Muscle of leg (tissue), 16 donors: ENCODE measurements at places on chromosomes 4 and X. TPM values are rescaled to one million over a fixed set of nuclear protein-coding genes. Genes with fewer than 3 reads are reported as not detected.

Gene TNMD
- 713 TPM for total RNA-seq

Gene NPY5R
- 0.13 TPM for total RNA-seq

DNA sequence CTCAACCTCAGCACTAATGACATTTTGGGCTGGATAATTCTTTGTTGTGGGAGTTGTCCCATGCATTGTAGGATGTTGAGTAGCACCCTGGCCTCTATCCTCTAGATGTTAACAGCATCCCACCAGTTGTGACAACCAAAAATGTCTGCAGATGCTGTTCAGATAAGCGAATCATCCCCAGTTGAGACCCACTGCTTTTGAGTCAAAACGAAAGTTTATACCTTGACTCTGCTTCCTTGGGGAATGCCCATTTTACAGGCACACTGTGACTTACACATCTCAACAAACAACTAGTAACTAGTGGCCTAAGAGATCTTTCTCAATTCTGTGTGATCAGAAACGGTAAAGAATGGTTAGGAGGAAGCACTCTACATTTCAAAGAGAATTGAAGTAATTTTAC, 37.0 kb downstream of the SEPSECS start:
- DNase-seq: no peak

DNA sequence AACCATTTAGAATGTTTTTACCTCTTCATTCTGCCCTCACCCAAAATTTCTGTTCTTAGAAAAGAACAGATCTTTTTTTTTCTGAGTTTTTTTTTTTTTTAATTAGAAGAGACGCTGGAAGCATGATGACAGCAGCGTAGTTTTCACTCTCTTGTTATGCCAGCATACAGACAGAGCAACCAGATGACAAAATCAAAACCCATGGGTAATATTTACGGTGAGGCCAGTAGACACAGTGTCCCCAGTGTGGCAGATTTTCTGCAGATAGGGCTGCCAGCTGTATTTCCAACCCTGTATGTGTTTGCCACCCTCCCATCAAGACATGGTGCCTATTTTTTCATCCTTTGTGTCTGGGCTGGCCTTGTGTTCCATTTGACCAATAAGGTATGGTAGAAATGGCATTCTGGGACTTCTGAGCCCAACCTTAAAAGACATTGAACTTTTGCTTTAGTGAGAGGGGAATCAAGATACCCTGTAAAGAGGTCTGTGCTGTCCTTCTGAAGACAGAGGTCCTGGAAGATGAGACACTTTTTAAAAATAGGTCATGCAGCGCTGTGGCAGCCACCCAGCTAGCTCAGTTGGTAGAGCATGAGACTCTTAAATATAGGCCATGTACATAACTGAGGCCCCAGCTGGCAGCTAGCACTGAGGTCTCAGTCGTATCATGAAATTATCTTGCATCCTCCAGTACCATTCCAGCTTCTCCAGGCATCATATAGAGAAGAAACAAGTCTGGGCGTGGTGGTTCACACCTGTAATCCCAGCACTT, 6.7 kb upstream of the ZNF41 start:
- peak; percentile 52 for DNase-seq

DNA sequence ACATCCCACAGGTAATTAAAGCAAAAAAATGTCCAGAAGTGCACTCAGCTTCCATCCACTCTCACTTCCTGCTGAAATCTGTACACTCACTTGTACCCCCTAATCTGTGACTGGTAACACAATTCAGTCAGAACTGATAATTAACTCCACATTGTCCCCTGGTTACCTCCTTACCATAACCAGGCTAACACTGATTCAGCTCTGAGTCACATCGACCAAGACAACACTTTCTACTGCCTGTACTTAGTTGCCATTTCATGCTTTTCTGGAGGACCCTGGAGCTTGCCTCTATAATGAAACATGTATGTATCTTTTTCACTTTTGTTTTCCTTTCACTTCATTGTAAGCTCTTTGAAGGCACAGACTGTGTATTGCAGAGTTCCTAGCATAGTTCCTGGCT, 130.9 kb upstream of the GABRG1 start:
- DNase-seq: no peak

GRCh38 chrX:66677430-66677829, 38.6 kb upstream of the EDA2R start:
- no peak for DNase-seq
